Activated CD4-positive, CD25-positive, alpha-beta regulatory T cell (primary cell): ENCODE measurements at places on chromosomes 16 and 17.

DNA sequence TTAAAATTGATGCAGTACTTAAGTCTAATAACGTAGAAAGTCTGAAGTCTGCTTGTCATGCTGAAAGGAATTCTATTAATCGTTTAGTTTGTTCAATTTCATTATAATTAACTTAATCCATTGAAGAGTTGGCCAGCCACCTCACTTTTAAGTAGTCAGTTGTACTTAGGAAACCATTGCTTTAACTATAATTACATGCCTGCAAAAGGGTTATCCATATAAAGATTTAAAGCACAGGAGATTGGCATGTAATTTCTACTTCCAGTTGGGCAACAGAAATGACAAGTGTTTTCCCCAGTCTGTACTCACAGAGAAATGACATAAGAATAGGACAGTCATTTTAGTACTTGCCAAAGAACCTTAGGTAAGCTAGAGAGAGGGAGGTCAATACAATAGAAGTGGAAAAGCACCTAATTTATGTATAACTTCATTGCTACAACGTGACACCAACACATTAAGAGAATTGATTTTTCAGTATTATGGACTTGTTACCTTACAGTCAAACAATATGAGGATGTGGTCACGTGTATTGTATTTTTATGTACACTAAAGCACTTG lies 3.7 kb upstream of the USP32 start:
- DNase-seq: no peak

GRCh38 chr17:18920911-18921441 lies 31.0 kb upstream of the SLC5A10 start:
- no peak for DNase-seq

- DNase-seq: no peak
These were observed 1.7 kb upstream of the RAB11FIP4 start for GRCh38 chr17:31389657-31390381.

DNA sequence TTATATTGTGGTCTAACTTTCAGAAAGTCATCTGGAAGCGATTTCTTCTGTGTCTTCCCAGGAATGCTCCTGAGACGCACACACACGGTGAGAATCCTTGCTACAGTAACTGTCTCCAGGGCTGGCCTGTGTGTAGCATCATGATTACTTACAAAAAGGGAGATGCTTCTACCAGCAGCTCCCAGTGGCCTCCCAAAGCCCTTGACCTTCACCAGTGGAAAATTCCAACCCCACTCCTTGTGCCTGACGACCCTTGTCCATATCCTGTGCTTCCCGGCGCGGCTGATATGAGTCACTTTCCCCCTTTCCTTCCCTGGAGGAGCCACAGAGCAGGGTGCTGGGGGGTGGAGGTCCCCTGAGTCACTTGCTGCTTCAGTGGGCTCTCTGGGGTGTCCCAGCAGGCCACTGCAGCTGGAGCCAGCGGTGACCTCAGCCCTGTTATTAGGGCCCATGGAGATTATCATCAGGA lies 22.1 kb upstream of the NAT9 start:
- DNase-seq: no peak

DNA sequence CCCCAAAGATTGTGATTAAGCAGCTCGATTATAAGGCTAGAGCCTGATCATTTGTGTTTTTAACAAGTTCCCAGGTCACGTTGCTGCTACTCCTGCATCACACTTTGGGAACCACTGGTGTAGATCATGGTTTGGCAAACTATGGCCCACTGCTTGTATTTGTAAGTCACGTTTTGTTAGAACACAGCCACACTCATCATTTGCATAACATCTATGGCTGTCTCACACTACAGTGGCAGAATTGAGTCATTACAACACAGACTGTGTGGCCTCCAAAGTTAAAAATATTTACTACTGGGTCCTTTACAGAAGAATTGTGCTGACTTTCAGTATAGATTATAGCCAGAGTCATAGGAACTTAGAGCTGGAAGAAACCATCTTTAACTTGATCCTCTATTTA lies 515.3 kb upstream of the PSMD7 start:
- no peak for DNase-seq

DNA sequence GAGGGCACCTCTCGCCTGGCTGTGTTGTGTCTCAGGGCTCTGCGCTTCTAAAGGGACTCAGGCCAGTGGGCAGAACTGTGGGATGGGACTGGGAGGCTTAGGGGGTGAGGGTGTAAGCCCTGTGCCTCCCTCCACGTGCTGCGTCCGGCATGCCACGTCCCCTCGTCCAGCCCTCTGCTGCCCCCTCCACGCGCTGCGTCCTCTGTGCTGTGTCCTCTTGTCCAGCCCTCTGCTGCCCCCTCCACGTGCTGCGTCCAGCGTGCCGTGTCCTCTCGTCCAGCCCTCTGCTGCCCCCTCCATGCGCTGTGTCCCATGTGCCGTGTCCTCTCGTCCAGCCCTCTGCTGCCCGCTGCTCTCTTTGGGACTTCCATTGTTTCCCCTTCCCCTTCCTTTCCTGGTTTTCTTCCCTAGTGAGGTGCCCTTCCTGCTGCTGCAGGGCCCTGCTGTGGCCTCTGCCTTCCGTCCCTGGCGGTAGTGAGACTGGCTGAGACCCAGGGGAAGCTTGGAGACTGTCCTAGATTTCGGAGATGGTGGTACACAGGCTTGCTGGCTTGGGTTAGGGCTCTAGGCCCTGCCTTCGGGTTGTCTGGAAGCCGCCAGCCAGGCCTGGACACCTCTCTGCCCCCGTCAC lies 6.4 kb upstream of the ZNF750 start:
- DNase-seq: no peak

DNA sequence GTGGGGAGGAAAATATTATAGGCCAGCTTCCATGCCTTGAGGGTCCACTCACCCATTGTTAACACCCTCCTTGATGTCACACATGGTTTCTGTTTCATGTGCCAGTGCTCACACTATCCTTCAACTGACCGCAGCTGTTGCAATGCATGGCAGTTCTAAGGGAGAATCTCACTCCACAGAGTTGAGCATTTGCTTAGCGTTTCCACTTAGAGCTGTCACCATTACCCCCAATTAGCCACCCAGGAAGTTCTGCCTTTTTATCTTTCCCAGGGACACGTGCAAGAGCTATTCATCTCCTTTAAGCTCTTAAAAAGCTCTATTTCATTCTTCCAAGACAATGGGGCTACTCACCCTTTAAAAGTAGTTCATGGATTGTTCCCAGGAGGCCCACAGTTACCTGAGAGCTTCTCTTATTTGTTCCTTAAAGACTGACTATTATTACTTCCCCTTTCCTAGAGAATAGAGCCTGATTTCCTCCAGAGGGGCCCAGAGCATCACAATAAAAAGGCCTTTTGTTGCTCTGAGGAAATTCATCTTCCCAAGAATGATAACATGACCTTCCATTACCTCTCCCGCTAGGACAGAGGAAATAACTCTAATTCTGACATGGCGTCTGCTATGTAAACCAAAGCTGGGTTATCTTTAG lies 126.8 kb downstream of the CACNG3 start:
- no peak for DNase-seq

- DNase-seq: no peak
These were observed 18.9 kb upstream of the HYDIN start for GRCh38 chr16:71249399-71249798.

DNA sequence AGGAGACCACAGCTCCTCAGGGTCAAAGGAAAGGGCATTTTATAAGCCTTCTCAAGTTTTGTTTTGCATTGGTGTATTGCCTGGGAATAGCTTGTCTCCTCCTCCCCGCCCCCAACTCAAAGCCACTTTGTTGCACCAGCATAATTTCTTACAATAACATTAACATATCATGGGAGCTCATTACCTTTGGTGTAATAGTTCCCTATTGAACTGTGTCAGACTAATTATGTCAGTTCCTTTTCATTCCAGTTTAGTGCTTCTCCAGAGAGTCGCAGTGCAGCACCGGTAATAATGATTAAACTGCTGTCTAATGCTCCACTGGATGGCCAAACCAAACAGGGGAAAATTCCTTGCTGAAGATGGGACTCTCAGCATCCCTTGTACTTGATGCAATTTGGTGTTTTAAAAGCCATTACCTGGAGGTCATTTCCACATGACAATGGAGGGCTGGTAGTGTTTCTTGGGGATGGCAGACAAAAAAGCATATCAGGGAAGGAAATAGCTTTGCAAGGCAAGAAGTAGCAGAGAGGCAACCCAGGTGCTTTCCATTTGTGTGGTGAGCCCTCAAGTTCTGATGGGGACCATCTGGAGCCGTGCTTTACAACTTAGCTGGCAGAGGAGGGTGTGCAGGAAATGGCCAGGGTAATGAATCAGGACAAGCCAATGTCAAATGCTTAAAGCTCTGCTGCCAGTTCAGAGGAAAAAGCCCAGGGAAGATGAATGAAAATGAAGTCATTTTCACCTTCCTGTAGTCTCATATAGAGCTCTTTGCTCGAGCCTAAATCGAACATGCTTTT lies 91.5 kb upstream of the NLRP1 start:
- DNase-seq: no peak

DNA sequence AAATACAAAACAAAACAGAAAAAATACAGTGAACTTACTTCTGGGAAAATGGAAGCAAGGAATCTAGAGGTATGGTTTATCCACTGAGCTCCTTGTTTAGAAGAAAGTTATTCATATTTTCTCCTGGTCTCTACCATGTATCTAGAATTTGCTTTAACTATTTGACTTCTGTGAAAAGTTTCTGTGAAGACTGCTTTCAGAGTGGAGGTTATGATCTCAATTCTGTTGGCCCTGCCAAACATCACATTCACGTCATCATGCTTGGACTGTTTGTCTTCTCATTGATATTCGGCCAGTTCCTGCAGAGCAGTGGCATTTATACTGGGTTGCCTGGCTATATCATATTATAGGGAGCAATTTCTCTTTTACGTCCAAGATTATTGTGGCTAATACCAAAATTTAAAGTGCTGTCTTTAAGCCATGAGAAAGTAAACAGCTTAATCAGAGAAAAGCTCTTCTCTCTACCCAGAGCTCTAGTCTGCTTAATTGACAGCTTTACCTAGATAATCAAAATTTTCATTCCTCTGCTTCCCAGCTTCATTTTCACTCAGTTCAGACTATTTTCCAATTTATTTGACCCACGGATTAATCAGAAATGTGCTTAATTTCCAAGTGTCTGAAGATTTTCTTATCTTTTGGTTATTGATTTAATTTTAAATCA lies at the start of gene ABCA8:
Gene ABCA8 (minus strand): TSS at position 212 of the 661 bp plus-strand sequence. CDS start 13,358 bp downstream, outside the sequence.
- DNase-seq: no peak

- DNase-seq: no peak
These were observed 232.1 kb upstream of the CACNG5 start for GRCh38 chr17:66602659-66603384.

DNA sequence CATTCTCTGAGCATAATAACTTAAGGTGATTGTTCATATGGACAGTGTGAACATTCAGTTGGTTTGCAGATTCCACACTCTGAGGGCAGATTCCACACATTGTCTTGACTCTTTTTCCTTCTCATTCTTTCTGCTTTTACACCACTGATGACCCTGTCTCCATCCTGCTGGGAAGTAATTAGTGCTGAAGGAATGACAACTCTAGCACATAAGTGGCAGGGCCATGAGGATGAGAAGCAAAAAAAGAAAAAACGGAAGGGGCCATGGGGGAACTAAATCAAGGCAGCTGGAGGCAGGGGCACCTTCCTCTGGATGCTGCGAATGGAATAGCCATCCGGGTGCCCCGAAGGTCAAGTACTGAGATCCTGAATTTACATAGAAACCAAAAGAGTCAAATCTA lies 944.0 kb downstream of the KCNJ2 start:
- no peak for DNase-seq
